ENCODE measurements at places on chromosomes 11 and 22.

- no peak for DNase-seq
Measured at GRCh38 chr11:117909611-117910382, 19.4 kb downstream of the TMPRSS13 start.

DNA sequence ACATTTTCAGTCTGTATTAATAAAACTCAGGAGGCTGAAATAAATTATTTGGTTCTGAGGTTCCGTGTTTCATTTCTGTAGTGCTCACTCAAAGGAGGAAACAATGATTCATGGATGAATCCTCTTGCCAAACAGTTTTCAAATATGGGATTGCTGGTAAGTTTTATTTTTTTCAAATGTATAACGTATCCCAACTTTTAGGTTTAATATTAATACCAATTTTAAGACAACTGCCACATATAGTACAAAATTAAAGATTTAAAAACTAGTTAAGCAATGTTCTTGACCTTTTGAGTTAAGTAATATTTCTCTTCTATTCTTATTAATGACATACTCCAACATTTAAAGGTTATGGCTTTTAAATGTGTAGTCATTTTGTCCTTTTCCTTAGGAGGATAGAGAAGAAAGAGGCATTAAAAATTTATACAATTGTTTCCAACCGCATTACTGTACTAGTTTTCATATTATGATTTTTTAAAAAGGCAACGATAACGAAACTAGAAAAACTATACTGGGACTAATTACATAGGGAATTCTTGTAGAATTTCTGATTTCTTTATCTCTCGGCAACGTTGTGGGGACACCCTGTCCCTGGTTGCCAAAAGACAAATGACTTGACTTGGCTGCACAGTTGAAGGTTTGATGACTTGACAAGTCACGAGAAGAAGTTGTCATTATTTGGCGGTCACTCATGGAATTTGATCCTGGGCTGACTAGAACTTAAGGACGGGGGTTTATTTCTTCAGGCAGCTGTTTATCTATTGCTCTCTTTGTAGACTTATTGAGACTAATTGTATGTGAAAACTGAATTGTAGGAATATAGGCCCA lies 69.1 kb upstream of the ADSL start:
- no peak for DNase-seq

GRCh38 chr11:26557666-26558065 lies 14.4 kb downstream of the MUC15 start:
- DNase-seq = no peak

DNA sequence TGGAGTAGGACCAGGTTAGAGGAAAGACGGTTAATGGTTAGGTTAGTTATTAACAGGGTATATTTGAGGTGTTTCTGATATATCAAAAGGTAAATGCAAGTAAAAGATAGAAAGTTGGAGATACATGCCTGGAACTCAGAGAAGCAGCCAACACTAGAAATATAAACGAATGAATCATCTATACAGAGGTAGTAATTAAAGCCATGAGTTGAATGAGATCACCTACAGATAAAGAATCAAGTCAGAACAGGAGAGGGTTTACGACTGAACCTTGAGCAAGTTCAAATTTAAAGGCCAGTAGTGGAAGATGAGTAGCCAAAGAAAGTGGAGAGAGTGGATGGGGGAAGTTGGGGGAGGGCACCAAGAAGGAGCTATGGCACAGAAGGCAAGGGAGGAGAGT lies 73.9 kb downstream of the SPON1 start:
- no peak for DNase-seq

DNA sequence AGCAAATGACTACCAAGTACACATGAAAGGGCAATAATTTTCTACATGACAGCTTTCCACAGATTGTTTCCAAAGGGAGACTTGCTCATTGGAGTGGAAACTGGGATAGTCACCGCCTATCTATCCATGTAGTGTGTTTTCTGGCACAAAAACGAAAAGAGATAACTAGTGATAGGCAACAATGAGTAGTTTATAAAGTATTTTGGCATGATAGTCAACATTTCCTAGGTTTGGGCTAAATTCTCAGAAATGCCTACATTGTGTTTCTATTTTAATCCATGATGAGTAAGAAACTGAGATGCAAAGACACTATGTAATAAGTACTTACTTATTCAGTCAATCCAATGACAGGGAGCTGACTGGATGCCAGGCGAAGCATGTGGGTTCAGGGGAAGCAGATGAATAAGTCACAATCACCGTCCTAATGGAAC lies 1129.1 kb downstream of the DLG2 start:
- no peak for DNase-seq

Measured in activated naive CD4-positive, alpha-beta T cell (primary cell).